ENCODE measurements at places on chromosomes 3 and 15.

- no peak for DNase-seq
These were observed 44.3 kb upstream of the PYGO1 start for GRCh38 chr15:55632434-55632833.

- no peak for DNase-seq
These were observed 23.6 kb downstream of the PRR20G start for GRCh38 chr3:127264292-127264691.

DNA sequence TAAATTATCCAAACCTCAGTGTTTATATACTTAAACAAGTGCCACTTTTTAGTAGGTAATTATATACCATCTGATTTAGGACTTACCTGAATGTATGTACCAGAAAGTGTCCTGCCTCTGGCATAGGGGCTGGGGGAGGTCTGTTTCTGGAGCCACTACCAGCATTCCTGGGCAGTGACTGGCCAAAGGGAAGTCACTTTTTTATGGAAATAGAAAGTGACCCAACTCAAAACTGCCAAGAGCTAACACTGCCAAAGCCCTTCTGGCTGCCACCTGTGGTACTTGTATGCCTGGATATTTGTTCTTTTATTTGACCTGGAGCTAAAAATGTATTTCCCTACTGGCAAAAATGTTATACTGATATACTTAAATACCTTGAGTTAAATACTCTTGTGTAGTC lies 42.7 kb downstream of the ESYT3 start:
- DNase-seq: no peak

DNA sequence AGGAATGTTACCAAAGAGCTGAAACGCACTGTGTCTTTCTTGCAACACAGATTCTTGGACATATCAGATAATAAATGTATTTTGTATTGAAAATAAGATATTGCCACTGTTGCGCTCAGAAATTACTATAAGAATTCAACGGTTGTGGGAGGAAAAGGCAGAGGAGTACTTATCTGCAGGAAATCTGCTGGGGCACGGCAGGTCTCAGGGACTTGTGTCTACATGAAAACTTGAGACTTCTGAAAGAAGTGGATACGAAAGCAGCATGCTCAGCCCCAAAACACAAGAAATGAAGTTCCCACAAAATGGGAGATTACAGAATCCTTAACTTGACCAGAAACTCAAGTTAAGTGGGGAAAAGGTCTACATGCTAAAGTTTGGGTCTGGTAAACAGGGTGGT lies 86.5 kb downstream of the IGSF11 start:
- DNase-seq: no peak

DNA sequence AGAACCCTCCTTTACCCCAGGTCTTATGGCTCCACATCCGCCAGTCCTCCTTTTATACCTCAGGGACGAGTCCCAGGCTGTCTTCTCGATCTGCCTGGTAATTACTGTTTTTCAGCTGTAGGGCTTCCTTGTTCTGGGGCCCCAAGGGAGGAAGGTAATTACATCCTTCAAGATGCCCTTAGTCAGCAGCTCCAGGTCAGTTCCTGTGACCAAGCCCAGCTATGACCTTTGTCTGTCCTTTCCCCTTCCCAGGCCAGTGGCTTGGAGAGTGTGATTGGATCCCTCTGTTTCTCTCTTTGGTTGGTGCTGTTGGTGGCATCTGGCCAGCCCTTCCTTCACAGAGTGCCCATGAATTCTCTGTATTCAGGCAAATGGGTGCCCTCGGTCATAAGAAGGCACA lies 92.6 kb downstream of the AAGAB start:
- no peak for DNase-seq
